Ureter (tissue), 1 donor: ENCODE measurements at places on chromosomes 7 and 10. TPM values are rescaled to one million over a fixed set of nuclear protein-coding genes. Genes with fewer than 3 reads are reported as not detected.

Gene IFIT1
- total RNA-seq = 4.1 TPM

Gene FOXK1
- total RNA-seq = 40.4 TPM

DNA sequence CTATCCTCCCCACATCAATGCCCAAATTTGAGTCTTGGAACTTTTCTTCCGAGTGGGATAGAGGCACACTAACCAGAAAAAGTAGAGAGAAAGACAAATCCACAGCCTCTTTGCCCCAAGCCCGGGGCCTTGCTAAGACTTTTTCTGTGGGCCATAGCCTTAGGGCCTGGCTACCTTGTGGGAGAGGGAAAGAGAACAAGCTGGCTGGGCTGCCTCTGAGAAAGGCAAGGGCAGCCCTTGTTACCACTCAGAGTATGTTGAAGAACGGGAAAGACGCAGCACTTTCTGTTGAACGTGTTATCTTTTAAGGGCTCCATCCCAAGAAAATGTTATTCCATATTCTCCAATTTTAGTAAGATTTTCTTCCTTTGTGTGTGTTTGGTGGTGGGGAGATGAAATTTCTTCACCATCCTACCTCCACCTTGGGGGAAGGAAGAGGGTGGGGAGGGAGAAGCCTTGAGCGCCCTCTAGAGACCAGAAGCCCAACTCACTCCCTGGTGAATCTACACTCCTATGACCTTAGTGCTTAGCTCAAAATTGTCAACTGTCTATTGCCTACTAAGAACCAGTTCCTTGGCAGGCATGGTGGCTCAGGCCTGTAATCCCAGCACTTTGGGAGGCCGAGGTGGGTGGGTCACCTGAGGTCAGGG, 3.9 kb upstream of the NRF1 start:
- DNase-seq = no peak

GRCh38 chr7:303884-304573, 14.1 kb downstream of the FOXL3 start:
- DNase-seq = no peak

DNA sequence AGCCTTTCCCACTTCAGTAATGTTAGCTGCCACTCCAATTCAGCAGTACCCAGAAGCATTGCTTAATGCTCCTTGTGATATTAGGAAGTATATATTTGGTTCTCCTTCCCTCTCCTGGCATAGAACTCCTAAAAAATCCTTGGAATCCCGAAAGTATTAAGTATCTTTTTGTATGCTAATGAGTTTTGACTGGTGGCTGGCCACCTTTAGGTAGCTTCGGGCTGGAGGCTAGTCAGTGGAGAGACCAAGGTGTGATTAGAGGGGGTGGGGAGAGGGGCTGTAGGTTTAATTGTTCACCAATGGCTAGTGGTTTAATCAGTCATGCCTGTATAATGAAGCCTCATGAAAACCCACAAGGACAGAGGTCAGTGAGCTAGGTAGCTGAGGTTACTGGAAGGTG, 12.2 kb downstream of the COMTD1 start:
- no peak for DNase-seq

- DNase-seq = no peak
Measured at GRCh38 chr7:142554560-142555532, 194.4 kb upstream of the PRSS1 start.

Gene NACAD
- total RNA-seq = 5.7 TPM

GRCh38 chr7:34596887-34597286, 61.1 kb upstream of the NPSR1 start:
- no peak for DNase-seq

- no peak for DNase-seq
Measured at GRCh38 chr7:140312141-140312846, 86.0 kb downstream of the SLC37A3 start.
